ENCODE measurements at places on chromosomes 3 and 15.

- DNase-seq: no peak
Measured at GRCh38 chr15:55907797-55908196, 85.6 kb downstream of the NEDD4 start.

DNA sequence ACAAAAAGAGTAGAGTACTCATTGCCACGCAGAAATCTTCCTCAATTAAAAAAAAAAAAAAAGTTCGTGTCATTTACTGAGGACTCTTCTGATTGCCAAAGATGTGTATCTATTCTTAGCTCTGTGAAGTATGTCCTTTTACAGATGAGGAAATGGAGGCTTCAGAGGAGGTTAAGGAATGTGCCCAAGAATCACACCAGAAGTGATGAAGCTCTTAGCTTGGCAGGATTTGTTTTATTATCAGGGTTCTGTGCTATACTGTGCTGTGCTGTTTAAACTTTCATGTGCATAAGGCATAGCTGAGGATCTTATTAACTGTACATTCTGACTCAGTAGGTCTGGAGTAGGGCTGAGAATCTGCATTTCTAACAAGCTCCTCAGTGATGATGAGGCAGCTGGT is 665.2 kb upstream of the ADAMTS9 start:
- DNase-seq: no peak

DNA sequence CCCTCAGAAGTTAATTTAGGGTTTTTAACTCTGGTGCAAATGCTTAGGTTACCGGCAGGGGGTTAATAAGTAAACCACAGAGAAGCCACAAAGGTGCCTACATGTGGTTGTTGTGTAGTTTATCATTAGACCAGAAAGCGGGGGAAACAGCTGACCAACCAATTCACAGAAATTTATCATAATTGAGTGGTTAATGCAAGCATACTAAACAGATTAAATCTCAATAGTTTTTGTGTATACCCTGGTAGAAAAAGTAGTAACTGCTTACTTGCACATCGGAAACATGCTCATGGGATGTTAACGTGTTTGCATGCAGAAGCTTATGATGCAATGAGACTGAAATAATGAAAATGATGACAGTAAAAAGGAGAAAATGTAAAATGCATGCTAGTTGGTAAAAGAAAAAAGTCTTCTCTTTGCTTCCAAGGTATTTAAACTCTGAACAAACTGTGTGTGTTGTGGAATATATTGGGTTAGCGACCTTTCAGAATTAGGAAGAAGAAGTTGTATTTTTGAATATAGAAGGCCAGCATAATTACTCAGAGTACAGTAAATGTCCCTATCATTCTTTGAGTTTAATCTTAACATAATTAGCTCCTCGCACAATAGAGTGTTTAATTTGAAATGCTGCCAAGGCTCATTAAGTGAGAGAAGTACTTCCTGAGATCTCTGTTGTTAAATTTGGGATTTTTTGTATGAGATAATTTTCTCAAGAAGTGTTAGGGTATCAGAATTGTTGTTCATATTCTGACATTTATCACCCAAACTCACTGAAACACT is 316.2 kb downstream of the PTPRG start:
- no peak for DNase-seq

- DNase-seq: no peak
Measured at GRCh38 chr3:166510382-166510781, 673.2 kb upstream of the BCHE start.

DNA sequence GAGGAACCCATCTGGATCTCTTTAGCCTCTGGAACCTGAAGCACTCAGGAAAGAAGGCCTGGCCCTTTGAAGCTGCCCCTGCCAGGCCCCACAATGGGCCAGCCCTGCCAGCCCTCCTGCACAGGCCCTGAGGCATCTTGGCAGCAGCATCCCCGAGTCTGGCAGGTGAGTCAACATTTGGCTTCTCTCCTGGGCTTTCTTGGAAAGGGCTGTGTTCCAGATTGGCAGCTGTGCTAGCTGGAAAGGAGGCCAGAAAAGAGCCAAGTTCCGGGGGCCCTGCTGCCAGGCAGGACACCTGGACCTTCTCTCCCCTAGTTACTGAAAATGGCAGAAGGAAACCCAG is 187.2 kb downstream of the SHQ1 start:
- DNase-seq: no peak

GRCh38 chr3:39453134-39453533 is 14.3 kb upstream of the MOBP start:
- DNase-seq: no peak

- DNase-seq: no peak
Measured at GRCh38 chr3:71310980-71311660, 272.4 kb downstream of the FOXP1 start.

- DNase-seq: no peak
Measured at GRCh38 chr3:33590541-33590940, 127.5 kb downstream of the CLASP2 start.

DNA sequence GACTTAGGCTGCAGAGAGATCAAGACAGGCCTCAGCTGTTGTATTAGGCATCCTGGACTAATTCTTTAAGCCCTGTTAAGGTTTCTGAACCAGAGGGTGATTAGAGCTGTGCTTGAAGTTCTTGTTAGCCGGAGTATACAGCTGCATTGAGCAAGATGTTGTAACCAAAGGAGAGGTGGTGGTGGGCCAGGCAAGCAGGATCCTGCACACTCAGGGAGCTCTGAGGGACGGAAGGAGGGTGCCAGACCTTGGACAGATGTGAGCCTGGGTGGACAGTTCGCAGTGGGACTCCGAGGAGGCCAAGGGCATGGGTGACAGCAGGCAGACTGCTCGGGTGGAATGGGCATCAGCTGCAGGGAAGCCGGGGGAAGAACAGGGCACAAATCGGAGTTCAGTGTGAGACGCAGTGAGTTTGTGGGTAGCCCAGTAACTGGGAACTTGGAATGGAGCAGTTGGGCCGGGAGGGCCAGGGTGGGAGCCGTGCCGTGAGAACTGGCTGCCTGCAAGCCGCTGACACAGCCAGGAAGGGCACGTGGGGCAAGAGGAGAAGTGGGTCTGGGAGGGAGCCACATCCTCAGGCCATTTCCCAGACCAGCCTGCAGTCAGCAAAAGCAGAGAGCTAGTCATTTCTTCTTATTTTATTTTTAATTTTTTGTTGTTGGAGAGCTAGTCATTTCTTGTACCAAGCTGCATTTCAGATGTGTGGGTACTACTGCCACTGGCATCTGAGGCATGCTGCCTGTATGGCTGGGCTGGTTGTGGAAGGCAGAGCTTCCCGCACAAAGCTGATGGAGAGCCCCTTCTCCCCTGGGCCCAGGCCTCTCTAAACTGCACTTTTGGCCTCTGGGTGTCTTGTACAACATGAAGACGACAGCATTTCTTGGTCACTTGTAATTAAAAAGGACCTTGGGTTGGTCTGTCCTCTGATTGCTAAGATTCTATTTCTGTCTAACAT is 61.0 kb downstream of the PGPEP1L start:
- no peak for DNase-seq

- DNase-seq: no peak
Measured at GRCh38 chr3:110243081-110243480, 828.5 kb upstream of the NECTIN3 start.

DNA sequence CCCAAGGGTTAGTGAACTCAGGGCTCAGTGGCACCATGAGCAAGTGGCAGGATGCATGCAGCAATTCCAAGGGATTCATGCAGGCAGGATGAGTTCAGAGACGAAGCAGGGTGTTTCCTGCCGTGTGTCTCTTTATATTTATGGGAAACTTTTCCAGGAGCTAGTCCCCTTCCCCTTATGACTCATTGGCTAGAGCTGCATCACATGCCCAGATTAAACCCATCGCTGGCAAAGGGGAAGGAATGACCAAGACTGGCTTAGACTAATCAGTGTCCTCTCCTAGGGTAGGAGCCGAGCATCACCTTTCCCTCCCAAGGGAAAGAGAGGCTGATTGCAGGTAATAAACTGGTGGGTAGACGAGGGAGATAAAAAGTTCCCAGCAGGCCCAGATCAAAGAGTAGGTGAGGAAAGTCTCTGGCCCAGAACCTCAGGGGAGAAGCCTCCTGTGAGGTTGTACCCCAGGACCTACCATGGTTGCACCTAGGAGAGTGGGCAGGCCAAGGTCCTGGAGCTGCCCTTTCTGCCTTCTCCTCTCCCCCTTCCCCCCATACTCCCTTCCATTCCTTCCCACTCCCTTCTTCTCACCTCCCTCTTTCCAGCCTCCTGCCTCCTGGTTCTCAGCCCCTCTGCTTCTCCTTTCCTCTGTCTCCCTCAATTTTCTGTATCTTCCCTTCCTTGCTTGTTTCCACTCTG is 67.8 kb upstream of the ITGA11 start:
- no peak for DNase-seq

GRCh38 chr3:161070252-161070930 is 34.8 kb downstream of the B3GALNT1 start:
- DNase-seq: no peak

- DNase-seq: peak; percentile 80
Measured at GRCh38 chr15:38564557-38565286, at the start of gene RASGRP1. Gene RASGRP1, minus strand, starts transcription at chr15:38564814. Its CDS starts 186 bp downstream, at chr15:38564628.

GRCh38 chr15:45180201-45180600 is 7.6 kb downstream of the SHF start:
- no peak for DNase-seq

DNA sequence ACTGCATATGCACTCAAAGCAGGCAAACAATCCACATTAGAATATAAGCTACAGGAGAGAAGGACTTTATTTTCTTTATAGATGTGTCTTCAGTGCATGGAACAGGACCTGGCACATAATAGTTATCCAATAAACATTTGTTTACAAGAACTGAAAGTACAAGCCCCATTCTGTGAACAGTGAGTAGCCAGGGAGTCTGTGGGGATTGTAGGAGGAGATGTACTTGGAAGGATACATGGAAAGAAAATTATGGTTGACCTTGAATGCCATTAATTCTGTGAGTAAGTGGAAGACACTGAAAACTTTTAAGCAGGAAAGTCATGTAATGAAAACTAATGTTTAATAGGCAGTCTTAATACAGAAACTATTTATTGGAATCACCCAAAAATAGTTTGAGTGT is 28.3 kb downstream of the MASP1 start:
- no peak for DNase-seq

GRCh38 chr15:42068601-42069000 is 25.8 kb downstream of the PLA2G4D start:
- no peak for DNase-seq

DNA sequence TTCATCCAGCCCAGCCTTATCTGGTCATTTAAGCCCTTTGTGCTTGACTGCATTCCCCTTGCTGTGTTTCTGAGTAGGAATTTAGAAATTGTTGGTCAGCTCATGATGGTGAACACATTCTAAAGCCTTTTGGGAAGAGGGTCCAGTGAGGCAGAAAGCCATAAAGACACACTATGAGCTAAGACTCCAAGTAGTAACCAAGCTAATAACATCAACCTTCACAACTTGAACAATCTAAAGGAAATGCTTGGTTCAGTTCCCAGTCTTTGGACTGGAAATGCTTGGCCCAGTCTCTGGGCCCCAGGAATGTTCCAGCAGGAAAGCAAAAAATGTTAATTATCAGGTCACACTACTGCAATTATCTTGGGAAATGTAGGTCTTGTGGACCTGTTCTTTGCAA is 7.7 kb downstream of the PLSCR1 start:
- DNase-seq: no peak

DNA sequence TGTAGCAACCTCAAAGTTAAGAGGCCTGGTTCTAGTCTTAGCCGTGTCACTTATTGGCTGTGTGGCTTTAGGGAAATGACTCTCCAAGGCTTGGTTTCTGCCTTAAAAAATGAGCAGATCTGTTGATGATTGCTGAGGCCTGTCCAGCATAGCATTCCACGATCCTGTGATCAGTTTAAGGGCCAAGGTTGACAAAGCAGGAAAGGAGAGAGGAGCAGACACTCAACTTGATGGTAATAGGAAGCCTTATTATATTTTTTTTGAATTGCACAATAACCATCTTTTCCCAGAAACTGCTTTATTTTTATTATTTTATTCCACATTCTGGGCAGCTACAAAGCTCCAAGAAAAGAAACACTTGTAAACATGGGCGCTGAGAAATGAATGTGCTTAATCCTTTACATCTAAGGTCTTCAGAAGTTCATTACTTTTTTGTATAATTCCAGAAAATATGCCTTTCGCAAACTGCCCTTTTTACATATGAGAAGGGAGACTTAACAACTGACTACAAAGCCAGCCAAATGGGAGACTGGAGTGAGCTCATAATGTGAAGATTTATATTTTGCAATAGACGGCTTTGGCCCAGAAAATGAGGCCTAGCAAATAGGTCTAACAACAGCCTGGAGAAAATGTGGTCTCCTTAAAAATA is 241.0 kb downstream of the ATP8B4 start:
- no peak for DNase-seq

- DNase-seq: no peak
Measured at GRCh38 chr15:50358845-50359244, 3.8 kb upstream of the GABPB1 start.

GRCh38 chr3:129618186-129618820 is 11.8 kb upstream of the PLXND1 start:
- no peak for DNase-seq

DNA sequence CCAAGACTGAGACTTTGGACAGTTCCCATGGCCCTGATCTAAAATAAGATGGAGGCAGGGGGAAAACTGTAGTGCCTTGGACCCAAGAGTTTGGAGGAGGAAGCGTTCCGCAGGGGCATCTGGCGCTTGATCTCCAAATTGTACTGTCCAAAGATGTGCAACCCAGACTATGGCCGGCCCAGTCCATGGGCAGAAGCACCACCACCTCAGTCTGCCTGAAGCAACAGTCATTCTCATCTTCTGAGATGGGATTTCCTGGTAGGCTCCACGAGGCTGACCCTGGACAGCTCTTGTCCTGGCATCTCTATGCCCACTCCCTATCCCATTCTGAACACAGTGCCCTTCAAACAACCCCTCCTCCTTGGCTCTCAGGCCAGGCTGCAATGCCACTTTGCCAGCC is 3.6 kb downstream of the INSYN1 start:
- no peak for DNase-seq

- no peak for DNase-seq
Measured at GRCh38 chr15:58465866-58466517, 34.2 kb downstream of the LIPC start.

DNA sequence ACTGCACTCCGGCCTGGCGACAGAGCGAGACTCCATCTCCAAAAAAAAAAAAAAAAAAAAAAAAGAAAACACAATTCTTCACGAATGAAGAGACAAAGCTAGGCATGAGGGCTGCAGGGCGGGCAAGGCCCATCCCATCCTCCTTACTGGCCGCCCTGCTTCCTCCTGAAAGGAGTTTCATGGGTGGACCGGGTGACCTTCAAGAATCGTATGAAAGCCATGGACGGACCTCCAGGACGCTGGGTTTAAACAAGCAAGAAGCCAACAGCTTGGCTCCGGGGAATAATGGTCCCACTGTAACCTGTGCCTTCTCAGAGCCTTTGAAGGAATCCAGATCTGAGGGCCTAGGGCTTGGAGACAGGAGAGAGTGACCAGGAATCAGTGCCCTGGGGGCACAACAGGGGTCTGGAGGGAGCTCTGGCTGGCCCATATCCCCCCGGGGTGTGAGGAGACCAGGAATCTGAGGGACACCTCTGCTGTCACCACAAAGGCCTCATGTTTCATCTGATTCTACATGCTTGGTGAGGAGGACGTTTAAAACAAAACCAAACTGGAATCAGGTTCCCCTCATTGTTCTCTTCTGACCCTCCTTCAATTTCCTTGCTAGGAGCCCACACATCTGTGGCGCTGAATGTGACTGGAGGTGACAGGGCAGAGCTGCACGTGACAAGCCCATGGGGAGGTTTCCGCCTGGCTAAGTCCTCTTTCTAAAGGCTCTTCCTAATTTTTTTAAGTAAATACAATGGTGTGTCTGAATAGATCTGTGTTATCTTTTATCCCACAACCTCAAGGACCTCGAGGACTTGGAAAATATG is 46.1 kb downstream of the WHAMM start:
- no peak for DNase-seq

Measured in activated CD8-positive, alpha-beta memory T cell treated with anti-CD3 and anti-CD28 coated beads for 1 hour (primary cell).